ENCODE measurements at places on chromosomes 1 and 21.
A peak's percentile ranks its signal among the peaks of the same experiment; 100 is the strongest.

- DNase-seq, result no peak
These were observed 199.4 kb upstream of the HMCN1 start for GRCh38 chr1:185534801-185535200.

DNA sequence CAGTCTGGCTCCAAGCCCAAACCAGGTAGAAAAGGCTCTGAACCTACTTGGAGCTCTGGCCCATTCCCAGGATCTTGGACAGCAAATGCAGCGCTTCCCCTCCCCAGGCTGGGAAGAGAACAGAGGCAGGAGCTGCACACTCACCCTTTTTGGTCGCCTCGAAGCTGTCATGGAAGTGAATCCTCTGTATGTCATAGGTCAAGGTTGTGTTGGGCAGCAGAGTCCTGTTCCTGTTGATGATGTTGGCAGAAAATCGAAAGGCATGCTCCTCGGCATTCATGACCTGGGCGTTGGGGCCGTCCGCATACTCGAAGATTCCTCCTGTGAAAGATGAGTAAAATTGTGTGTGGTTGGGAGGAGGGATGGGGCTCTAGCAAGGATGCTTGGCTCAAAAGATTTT is 143.5 kb downstream of the GRIK3 start:
- no peak for DNase-seq

DNA sequence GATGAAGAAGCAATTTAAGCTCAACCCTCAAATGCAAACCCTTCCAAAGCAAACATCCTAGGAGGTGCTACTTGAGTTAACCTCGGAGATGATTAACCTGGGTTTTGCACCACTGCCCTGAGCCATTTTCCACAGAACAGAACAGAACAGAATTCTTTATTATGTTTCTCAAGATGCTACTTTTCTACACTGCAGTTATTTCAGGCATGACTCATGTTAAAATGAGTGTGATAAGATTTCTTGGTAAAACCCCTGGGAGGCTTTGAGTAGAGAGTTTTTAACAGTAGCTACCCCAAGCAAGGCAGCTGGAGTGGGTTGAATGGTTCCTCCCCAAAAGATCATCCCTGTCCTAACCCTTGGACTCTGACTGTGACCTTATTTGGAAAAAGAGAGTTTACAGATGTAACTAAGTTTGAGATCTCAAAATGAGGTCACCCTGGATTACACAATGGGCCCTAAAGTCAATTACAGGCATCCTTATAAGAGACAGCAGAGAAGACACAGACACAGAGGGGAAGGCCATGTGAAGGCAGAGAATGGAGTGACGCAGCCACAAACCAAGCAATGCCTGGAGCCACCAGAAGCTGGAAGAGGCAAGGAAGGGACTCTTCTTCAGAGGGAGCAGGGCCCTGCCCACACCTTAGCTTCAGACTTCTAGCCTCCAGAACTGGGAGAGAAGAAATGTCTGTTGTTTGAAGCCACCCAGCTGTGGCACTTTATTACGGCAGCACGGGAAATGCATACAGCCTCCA is 153.4 kb downstream of the ETS2 start:
- DNase-seq, result no peak

GRCh38 chr1:210822932-210823331 is 311.0 kb downstream of the KCNH1 start:
- DNase-seq, result no peak

- no peak for DNase-seq
These were observed 526 bp downstream of the TPR start for GRCh38 chr1:186374303-186375151.

DNA sequence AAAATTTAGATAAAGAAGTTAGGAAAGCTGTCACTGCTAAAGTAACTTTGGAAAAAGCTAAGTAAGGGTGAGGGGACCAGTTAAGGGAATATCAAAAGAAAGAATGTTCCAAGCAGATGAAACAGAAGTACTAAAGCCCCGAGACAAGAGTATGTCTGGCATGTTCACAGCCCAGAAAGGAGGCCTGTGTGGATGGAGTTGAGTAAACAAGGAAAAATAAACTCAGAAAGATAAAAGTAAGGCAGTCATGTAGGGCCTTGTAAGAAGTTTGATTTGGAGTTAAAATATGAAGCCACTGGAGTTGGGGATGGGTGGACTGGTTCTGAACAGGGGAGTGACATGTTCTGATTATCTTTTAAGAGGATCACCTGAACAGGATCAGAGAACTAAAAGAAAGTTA is 177.9 kb downstream of the CDC42BPA start:
- DNase-seq, result no peak

- no peak for DNase-seq
These were observed 33.9 kb upstream of the PDC start for GRCh38 chr1:186494832-186495271.

- DNase-seq, result no peak
These were observed 20.6 kb downstream of the PYHIN1 start for GRCh38 chr1:158951956-158952355.

DNA sequence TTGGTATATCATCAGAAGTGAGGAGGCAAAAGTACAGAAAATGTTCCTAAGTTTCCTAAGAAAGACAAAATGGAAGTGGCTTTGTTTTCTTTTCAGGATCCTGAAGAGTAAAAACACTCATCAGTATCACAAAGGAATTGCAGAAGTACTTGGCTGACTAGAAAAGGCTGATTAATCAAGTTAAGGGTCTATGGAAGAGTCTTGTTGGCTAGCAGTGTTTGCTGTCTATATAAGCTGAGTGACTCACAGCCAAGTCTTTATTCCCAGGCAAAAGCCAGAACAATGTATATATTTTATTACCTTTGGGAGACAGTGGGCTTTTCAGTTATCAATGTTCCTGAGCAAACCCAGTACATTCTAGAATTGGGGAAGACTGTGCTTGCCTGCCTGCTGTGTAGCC is 777.0 kb downstream of the PLA2G4A start:
- no peak for DNase-seq

GRCh38 chr21:34822168-34822567 is 153.4 kb downstream of the CLIC6 start:
- no peak for DNase-seq

- no peak for DNase-seq
These were observed 132.3 kb downstream of the ZZZ3 start for GRCh38 chr1:77550135-77550534.

GRCh38 chr1:8395433-8395866 is 77.5 kb downstream of the SLC45A1 start:
- no peak for DNase-seq

GRCh38 chr1:245298781-245299180 is 144.0 kb downstream of the KIF26B start:
- DNase-seq, result peak; percentile 15
